ENCODE measurements at places on chromosomes 7 and 10.
A peak's percentile ranks its signal among the peaks of the same experiment; 100 is the strongest.

GRCh38 chr7:146146831-146147486 lies 30.4 kb downstream of the CNTNAP2 start:
- DNase-seq: no peak

- no peak for DNase-seq
Measured at GRCh38 chr10:89978081-89978480, 276.7 kb downstream of the KIF20B start.

- DNase-seq: no peak
Measured at GRCh38 chr10:99659868-99660366, 608 bp downstream of the ENTPD7 start.

GRCh38 chr7:75617634-75618234 lies 121.0 kb downstream of the HIP1 start:
- no peak for DNase-seq

- DNase-seq: no peak
Measured at GRCh38 chr7:151311294-151311864, 30.2 kb upstream of the NUB1 start.

GRCh38 chr10:125556882-125557281 lies 126.1 kb downstream of the TEX36 start:
- DNase-seq: no peak

GRCh38 chr10:79502561-79503309 lies 9.6 kb upstream of the EIF5AL1 start:
- peak; percentile 5 for DNase-seq

GRCh38 chr7:115869190-115869589 lies 161.4 kb downstream of the TFEC start:
- no peak for DNase-seq

DNA sequence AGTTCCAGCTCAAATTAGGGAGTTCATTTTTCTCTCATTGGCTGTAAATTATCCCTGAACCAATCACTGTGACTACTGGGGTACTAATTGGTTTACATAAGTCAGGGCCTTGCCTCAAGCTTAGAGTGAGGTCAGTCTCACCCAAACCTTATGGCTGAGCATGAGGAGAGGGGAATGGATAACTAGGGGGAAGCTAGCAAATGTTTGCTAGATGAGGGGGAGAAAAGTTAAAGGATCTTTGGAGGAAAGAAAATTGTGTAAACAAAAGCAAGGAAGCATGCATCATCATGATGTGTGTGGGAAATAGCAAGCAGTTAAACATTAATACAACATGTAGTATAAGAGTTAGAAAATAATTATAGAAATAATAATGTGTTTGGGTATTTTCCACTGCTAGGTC lies 121.9 kb downstream of the BBS9 start:
- DNase-seq: peak; percentile 35

- DNase-seq: no peak
Measured at GRCh38 chr10:51342381-51342780, 268.1 kb downstream of the PRKG1 start.
